Activated CD4-positive, CD25-positive, alpha-beta regulatory T cell treated with anti-CD3 and anti-CD28 coated beads, Interleukin-2, amount 50 U/mL, for 24 hours (primary cell): ENCODE measurements at places on chromosomes 1 and 21.

DNA sequence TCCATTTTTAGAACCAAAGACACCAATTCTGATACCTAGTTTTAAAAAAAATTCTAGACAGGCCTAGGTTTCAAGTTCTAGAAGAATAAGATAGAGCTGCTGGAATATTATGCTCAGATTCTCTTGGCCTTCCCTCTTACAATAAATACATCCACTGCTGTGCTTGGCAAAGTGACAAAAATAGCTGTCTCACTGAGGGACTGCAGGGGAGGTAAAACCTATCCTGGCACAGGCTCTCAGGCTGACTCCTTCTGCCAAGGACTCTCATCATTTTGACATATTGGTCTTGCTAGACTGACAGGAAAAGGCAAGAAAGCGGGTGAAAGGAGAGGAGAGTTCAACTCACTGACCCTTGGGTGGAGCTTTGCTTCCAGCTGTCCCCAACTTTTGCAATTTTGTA, 197.0 kb upstream of the LHX8 start:
- ATAC-seq, result no peak

GRCh38 chr1:82377201-82377884, 576.6 kb downstream of the ADGRL2 start:
- ATAC-seq, result no peak

DNA sequence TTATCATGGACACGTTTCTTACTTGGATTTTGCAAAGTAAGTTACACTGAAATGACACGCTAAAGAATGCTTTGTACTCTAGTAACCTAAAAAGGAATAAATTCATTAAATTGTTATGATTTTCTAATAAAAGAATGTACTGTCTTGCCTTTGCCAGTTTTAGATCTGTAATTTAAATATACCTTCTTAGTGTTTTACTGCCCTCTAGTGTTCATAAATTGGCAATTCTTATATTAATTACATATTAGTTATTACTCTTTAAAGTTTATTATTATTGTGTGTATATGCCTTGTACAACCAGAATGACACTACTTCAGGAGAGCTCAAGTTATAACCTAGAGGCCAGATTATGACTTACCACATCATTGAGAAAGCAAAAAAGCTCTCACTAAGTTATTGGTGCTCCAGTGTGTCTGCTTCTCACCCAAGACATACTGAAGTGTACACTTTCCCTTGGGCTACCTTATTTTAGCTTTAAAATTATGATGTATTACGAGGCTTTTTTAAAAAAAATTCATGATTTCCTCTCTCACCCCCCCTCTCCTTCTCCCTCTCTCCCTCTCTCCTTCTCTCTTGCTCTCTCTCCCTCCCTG, 169.9 kb downstream of the HS2ST1 start:
- no peak for ATAC-seq

GRCh38 chr21:32626621-32627196, 14.5 kb upstream of the CFAP298 start:
- ATAC-seq, result no peak

DNA sequence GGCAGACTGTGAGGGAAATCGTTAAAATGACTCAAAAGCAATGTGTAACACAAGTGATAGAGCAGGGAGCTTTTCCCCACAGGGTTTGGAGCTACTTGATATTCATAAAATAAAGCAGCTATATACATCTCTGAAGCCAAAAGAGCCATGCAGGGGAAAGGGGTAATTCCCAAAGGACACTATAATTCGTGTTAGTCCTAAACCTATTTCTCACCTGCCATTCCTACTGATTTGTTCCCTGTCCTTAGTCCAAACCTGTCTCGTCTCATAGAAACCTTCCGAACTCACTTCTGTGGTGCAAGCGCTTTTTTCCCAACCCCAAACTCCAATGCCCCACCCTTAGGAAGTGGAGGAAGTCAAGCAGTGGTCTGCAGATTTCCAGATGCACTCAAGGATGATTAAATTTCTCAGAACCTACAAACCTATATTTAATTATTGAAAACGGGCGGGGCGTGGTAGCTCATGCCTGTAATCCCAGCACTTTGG, 946 bp upstream of the HNRNPR start:
- no peak for ATAC-seq
